SK-N-SH (cell line): ENCODE measurements at places on chromosomes 1 and 21.

GRCh38 chr1:97893844-97894243 lies 27.0 kb downstream of the DPYD start:
- DNase-seq: no peak

- no peak for DNase-seq
These were observed 160.6 kb downstream of the HMCN1 start for GRCh38 chr1:185894791-185895190.

- no peak for DNase-seq
These were observed 4.3 kb upstream of the CCN1 start for GRCh38 chr1:85576266-85576641.

- DNase-seq: no peak
These were observed 1042.2 kb upstream of the ADGRL4 start for GRCh38 chr1:80048716-80049115.

DNA sequence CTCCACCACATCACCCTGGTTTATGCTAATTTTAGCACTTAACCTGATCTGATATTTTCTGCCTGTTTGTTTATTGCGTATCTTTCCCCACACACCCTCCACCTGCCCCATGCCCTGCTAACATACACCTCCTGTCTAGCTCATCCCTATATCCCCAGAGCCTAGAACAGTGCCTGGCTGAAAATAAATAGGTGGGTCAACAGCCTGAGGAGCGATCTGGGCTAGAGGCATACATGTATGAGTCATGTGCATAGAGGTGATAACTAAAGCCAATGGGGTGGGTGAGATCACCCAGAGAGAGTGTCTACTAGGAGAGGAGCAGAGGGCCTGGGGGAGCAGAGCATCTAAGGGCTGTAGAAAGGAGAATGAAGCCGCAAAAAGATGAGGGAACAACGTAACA lies 2.7 kb downstream of the HTR1D start:
- DNase-seq: no peak

GRCh38 chr21:42513985-42514882 lies 582 bp downstream of the SLC37A1 start:
- DNase-seq: peak; percentile 74

DNA sequence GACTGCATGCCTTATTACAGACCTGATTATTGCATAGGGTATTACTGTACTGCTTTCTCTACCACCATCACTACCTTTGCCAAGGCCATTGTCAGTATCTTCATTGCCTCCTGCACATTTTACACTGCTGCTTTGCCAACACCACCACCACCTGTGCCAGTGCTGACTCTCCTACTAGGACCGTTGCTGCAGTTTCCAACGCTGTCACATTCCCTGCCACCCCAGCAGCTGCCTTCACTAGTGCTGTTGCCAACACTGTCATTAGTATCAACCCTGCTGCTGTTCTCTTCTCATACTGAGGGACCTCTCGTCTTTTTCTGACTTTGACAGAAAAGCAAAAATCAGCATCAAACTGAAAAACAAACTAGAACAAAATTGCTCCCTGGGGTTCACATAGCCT lies 394.9 kb upstream of the B3GALT2 start:
- no peak for DNase-seq

DNA sequence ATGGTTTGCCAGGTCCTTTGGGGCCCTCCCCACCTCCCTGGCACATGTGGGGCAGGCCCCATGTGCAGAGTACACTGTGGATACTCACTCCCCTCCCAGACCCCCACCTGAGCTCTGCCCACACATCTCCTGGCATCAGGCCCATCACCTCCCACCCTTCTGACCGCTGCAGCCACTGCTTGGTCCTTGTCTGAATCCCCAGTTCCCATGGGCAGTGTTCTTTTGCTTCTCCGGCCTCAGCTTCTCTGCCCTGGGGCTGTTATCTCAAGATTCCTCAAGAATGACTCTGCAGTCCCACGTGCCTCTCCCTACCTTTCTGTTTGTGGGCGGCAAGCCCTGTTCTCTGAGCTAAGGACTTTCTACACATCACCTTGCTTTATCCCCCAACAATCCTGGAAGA lies 187.7 kb upstream of the EDN2 start:
- DNase-seq: no peak

DNA sequence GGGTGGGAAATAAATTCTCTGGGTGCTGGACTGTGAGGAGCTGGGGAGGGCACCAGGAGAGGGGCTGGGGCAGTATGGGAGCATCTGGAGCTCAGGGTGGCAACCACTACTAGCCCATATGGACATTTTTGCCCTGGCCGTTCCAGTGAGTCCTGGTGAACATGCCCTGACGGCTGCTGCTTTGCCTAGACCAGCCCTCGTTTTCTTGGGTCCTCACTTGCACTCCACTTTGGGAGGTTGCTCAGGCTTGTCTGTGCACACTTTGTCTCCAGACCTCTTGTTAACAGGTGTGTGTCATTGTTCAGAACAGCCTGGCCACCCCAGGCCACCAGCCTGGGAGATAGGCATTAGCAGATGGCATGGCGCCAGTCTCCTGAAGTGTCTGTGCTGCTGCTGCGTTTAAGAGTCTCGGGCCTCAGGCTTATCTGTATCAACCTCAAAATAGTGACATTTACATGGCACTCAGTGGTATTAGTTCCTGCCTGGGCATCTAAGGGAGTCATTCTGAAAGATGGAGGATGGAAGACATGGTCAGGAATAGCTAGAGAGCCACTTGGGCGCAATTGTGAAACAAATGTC lies 190.5 kb downstream of the PTPRU start:
- DNase-seq: peak; percentile 65

DNA sequence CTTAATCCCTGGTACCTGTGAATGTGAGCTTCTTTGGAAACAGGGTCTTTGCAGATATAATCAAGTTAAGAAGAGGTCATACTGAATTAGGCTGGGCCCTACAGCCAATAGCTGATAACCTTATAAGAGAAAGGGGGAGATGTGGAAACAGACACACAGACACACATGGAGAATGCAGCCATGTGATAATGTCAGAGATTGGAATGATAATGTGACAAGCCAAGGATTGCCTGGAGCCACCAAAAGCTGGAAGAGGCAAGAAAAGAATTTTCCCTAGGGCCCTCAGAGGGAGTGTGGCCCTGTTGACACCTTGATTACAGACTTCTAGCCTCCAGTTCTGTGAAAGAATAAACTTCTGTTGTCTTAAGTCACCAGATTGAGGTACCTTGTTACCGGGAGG lies 114.5 kb upstream of the SOD1 start:
- no peak for DNase-seq

DNA sequence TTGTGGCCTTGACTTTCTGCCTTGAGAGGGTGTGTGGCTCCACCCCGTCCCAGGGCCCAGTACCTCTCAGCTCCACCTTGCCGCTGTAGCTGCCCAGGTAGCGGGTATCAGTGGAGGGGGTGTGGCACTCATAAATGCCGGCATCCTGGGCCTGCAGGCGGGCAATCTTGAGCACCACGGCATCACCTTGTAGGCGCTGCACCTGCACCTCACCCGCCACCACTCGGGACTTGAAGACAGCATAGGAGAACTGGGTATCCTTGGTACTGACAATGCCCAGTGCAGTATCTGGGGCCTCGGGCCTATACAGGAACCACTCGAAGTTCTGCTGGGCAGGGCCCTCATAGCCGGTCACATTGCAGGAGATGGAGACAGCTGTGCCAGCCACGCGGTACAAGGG lies 3.6 kb downstream of the IGSF8 start:
- DNase-seq: no peak

DNA sequence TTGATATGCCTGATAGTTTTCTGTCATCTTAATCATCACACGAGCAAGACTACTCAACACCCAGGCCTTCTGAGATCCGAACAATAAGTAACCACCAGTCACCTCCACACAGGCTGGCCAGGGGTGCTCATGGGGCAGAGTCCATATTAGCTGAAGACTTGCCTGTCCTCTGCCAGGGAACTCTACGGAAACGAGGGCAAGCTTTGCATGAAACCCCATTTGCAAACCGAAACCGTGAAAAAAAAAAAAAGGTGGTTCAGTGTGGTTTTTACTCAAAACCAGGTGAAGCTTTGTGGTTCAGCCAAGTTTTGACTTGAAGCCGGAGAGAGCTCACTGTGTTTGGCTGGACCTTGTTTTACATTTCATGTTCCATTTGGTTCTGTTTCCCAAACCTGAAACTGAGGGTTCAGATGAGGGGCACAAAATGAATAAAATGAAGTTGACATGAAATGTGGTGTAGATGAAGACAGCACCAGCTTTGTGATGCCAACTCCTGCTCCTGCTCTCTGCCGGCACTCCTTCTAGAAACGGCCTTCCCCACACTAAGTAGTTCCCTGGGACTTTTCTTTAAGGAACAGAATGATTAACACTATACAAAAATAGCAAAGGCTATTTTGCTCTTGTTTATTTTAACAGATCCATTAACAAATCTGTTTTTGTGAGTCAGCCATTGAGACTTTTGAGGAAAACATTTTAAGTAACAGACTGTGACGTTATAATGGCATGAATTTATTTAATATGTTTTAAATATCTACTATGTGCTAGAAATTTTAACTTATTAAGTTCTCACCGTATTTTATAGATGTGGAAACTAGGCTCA lies 74.7 kb downstream of the RUNX1 start:
- no peak for DNase-seq

DNA sequence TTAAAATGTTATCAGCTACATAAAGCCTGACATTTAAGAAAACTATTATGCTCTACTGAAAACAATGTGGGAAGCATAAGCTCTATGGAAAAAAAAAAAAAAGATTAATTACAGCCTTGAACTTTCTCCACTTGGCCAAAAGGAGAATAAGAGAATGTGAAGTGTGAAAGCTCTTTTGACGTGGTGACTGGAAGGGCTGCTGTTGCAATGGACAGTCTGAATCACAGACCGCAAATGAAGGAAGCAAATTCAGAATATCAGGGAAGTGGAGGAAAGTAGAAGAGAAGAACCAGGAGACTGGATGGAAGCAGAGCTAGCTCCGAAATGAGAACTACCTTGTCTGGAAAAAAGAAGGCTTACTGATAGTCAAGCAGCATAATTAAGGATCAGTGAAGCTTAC lies 106.8 kb downstream of the AK5 start:
- DNase-seq: no peak

GRCh38 chr1:157226739-157227138 lies 88.5 kb upstream of the ETV3 start:
- no peak for DNase-seq

- no peak for DNase-seq
These were observed 121.4 kb downstream of the PRDM16 start for GRCh38 chr1:3190256-3191041.

- DNase-seq: no peak
These were observed 3.6 kb upstream of the SMIM1 start for GRCh38 chr1:3768811-3769390.

GRCh38 chr1:1441002-1441888 lies 5.8 kb downstream of the VWA1 start:
- DNase-seq: peak; percentile 86

DNA sequence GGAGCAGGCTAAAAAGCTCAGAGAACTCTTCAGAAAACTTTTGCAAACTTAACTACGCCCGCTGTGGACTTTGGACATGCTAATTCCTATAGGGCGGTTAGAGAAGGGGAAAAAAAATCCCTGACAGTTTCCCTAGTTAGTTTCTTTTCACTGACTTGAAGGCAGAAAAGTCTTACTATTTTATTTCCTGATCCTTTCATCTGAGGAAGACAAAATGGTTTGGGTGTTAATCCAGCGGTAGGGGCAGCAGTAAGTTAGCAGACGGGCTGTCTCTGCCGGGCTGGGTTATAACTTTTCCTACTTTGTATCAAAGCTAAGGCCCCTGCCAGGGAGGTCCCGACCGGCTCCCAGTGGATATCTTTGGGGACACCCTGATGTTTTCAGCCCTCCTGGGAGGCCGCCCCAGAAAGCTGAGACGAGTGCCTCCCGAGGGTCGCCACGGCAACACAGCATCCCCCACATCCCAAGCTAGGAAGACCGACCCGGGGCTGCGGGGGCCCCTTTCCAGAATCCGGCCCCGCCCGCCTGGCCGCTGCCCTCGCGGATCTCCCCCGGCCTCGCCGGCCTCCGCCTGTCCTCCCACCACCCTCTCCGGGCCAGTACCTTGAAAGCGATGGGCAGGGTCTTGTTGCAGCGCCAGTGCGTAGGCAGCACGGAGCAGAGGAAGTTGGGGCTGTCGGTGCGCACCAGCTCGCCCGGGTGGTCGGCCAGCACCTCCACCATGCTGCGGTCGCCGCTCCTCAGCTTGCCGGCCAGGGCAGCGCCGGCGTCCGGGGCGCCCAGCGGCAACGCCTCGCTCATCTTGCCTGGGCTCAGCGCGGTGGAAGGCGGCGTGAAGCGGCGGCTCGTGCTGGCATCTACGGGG lies 162.6 kb downstream of the RUNX1 start:
- DNase-seq: peak; percentile 54

DNA sequence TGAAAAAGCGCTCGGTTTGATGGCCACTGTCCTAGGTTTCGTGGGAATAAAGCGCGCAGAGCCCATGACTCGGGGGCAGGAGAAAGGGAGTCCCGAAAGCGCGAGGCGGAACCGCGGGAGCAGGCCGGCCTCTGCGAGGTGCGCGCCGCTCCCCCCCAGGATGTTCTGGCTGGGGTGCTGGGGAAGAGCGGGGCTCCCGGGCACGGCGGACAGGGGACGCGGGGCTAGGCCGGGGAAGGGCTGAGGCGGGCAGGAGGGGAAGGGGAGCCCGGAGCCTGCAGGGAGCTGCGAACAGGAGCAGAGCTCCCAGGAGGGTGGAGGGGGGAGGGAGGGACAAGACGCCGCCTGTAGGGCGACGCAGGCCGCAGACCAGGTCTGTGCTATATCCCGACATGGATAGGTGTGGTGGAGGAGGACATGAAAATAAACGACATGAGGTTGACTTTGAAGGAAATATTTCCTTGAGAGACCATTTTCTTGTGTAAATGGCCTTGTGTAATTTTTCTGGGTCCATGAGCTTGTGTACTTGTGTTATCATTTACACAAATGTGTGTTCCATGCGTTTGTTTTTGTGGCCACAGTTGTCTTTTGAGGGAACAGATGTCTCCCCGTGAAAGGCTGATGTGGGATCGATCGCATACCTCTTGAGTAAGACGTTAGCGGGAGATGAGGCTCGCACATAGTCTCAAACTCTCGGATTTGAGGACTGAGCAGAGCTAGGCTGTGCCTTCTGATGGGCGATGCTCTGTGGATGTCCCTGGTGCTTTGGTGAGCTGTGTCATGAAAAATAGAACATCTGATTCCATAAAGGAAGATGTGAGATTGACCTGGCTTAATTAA lies 1.3 kb downstream of the PCNT start:
- DNase-seq: peak; percentile 79
